ENCODE measurements at places on chromosomes 5 and 9.

- DNase-seq, result no peak
Observed at GRCh38 chr9:107707428-107707837, 217.9 kb upstream of the KLF4 start.

DNA sequence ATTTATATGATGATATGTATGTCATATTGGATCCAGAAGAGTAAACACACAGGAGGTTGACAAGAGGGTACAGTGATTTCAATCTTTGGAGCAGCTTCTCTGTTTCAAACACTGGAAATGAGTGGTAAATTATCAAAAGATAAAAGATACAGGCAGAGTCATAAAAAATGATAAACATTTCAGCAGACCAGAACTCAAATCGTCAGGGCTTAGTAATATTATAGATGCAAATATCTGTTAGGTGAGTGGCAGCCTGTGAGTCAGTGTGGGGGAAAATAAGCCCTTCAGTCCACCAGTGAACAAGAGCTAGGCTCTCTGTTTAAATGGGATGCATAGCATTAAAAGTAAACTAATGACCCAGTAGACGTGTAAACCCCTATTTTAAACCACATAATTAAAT, 1378.1 kb downstream of the EFNA5 start:
- no peak for DNase-seq

- no peak for DNase-seq
Observed at GRCh38 chr9:119044806-119045205, 324.4 kb downstream of the BRINP1 start.

DNA sequence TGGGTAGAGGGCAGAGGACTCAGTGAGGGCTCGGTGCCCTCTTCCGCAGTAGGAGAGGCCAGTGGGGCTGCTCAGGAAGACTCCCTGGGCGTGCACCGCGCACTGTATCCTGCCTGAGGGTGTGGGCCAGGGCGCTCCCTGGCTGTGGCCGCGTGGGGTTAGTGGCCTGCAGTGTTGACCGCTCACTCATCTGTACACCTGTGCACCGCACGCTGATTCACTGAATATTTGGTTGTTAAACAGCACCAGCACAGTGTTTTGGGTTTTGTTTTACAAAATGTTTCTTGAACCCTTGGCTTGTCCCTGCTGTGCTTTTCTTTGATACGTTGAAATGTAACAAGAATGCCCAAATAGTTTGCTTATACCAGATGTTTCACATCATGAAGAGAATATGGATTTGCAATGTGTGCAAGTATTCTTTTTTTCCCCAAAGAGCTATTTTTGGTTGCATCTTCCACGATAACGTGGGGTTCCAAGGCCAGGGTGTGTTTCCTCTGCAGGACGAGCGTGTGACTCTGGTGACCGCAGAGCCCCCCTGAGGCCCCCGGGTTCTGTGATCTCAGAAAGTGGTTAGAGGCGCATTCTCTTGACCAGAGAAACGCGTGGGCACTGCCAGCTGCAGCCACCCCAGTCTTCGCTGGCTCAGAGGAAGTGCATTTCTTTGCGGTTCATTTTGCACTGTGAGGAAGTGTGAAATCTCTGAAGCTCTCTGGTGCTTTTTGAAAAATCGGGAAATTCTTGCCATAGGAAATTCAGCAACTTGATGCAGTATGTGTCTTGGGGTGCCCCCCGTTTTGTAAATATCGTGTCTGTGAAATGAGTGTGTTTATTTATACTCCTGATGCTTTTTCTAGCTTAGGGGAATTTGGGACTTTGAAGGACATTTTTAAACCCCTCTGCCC, 46.9 kb downstream of the AHRR start:
- peak; percentile 58 for DNase-seq

GRCh38 chr5:155389498-155389897, 375.9 kb downstream of the KIF4B start:
- DNase-seq, result no peak

DNA sequence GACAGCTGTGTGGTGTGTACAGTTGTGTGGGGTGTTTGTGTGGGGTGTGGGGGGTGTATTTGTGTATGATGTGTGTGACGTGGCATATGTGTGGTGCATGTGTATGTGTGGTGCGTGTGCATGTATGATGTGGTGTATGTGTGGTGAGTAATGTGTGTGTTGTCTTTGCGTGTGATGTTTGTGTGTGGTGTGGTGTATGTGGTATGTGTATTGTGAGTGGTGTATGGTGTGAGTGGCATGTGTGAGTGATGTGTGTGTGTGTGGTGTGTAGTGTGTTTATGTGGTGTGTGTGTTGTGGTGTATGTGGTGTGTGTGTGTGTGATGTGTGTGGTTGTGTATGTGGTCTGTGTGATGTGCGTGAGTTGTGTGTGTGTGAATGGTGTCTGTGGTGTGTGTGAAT, 191.1 kb downstream of the MELK start:
- no peak for DNase-seq

Measured in NAMALWA (cell line).